ENCODE measurements at places on chromosomes 2 and 18.

- no peak for DNase-seq
These were observed 239.8 kb downstream of the SETBP1 start for GRCh38 chr18:44920441-44920840.

- DNase-seq, result no peak
These were observed 68.0 kb downstream of the ZFP36L2 start for GRCh38 chr2:43158259-43158880.

GRCh38 chr2:10900216-10901109, 11.3 kb upstream of the KCNF1 start:
- DNase-seq, result peak; percentile 55

- no peak for DNase-seq
These were observed 161.6 kb downstream of the RNF152 start for GRCh38 chr18:61731178-61731577.

- no peak for DNase-seq
These were observed 64.0 kb downstream of the ODC1 start for GRCh38 chr2:10383960-10384734.

DNA sequence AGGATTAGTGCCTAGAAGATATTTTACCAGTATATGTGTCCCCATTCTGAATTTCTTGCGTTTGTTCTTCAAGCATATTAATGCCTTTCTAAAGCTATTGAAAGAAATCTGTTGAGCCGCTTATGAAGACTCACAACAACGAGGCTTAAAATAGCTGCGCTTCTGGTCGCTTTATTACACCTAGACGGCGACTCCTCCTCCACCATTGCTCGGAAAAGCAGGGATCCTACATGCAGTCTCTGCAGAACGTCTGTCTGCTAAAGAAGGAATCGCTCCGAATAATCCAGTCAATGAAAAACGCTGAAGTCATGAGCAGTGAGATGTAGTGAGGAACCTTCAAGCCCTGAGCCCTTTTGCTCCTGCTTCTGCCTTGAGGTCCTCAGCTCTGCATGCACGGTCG, 94.8 kb upstream of the ZNF516 start:
- no peak for DNase-seq

GRCh38 chr2:185246717-185247116, 491.9 kb upstream of the FSIP2 start:
- no peak for DNase-seq

DNA sequence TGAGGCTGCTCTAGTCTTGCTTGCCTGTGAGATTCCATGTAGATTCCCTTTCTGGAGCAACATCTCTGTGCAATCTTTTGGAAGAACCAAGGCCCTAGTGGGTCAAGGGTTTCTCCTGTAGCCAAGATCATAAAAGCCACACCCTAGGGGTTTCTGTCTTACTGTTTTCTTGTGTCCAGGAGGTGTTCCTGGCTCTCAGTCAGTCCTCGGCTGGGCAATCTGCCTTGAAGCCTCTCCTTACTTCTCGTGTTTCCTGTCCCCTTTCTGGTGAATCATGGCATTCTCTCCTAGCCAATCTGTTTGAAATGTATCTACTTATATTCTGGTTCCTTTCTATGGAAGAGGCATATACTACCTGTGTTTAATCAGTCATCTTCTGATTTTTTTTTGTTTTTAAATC, 484.8 kb upstream of the UBE2E3 start:
- DNase-seq, result no peak

DNA sequence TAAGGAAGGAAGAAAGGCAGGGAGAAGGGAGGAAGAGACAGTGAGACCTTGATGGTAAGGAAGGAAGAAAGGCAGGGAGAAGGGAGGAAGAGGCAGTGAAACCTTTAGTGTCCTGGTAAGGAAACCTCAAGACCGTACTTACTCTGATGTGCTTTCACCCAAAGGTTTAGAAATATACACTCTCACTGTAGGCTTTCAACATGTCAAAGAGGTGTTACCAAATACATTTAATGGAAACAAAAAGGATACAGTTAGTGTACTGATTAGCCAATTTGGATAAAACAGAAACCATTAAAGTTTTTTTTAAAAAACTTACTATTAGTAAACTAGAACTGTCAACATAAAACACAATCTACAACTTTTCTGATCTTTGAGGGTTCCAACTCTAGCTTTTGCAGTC, 7.1 kb downstream of the FBXO15 start:
- DNase-seq, result no peak

DNA sequence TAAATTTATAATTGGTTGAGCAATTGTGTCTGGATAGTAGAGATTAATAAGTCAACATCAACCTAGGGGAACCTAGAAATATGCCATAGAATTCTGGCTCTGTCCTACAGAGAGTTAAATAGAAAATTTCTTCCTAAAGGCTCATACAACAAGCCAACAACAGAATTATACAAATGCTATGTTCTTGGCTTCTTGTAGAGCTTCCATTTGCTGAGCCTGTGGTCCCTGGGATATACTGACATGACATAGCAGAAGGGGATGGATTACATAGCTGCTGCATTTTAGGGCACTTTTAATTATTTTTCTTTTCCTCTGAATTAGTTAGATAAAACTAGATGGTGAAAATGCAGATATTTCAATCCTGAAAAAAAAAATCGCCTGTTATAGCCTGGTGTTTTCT, 95.5 kb upstream of the ST6GAL2 start:
- no peak for DNase-seq

Data from GM19239 (cell line).